Activated CD4-positive, alpha-beta T cell treated with anti-CD3 and anti-CD28 coated beads, Interleukin-2, amount 50 U/mL, for 16 hours (primary cell): ENCODE measurements at places on chromosomes 6 and 20.

DNA sequence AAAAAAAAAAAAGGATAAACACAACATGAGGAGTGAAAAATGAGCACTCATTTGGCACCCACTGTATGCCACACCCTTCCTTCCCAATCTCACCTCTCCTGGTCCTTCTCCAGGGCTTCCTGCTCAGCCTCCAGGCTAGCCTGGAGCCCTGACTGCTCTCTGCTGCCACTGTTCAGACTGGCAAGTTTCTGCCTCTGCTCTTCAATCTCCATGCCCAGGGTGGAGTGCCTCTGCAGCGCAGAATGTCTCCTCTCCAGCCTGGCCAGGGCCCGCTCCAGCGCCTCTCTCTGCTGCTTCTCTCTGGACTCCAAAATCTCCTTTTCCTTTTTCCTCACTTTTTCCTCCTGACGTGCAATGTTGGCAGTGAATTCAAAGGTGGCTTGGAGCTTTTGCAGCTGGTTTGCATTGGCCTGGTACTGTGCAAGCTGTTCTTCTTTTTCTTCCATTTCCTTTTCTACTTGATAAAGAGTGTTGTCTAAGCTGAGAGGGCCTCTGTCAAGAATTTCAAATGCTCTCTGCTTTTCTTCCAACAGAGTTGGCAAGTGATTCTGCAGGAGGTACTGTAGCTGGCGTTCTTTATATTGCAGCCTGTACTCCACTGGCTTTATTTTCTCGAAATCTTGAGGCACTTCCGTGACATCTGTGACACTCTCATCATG is 194.4 kb downstream of the KIF16B start:
- no peak for DNase-seq

- no peak for DNase-seq
Measured at GRCh38 chr20:64064145-64064698, 1.2 kb downstream of the TCEA2 start.

- no peak for DNase-seq
Measured at GRCh38 chr6:121548131-121548530, 112.7 kb downstream of the GJA1 start.

DNA sequence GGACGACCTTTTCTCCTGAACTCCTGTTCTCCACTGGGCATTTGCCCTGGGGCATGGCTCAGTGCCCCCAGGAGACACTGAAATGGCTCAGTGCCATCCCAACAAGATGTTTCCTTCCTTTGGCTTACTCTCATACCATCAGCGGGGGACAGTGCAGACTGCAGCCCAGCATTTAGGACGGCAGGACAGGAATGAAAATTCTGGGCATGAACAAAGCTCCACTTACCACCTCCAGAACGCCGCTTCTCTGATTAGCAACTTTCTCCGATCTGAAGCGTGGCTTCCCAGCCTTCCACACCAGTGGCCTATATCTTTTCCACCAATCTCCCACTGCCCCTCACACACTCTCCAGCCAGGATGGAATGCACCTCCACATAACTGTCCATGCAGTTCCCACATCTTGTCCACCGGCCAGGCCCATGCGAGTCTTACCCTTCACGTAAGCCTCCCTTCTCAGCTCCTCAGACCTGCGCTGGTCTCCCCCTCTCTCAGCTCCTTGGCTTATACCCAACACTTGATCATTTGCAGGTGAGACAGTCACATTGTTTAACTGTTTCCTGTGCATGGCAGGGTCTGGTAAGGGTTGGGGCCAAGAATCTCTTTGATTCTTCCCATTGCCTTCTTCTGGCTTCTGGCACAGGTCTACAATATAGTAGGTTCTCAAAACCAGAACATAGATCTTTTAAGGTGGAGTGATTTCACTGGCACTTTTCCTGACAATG is 114.5 kb downstream of the FYN start:
- no peak for DNase-seq

DNA sequence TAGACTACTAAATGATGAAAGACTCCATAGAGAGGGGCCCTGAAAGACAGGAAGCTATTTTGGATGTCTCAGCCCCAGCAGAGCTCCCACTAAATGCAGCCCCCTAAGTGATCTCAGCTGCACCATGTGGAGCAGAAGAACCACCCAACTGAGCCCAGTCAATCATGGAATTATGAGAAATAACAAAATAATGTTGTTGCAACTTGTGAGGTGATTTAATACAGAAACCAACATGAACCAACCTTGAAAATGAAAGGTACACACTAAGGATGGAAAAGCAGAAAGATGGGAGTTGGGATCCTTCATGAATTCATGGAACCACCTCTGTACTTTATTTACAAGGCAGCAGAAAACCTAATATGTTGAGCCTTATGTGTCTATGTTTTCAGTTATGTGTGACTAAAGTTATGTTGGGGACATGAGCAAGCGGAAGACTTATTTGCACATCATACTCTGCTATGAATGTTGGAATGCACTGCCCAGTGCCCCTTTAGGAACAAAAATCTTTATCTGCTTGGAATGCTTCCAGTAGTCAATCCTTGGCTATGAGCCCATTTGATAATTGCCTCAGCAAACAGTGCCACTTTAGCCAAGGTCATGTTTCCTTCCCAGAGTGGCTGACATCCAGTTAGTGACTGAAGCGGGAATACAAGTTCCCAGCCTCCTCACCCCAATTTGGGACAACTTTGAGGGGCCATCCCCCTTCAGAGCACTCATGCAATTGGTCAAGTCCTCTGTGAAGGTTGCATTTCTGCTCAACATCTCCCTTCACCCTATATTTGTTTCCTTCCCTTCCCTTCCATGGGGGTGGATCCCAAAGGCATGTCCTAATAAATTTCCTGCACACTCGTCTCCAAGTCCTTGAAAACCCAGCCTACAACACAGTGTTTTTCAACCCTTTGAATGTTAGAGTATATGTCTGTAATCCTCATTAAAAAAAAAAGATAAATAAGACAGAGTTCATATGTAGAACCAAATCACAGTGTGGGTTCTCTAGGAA is 18.4 kb downstream of the TP53RK start:
- no peak for DNase-seq
